Body of pancreas (tissue), 4 donors: ENCODE measurements at places on chromosomes 11 and 22.

DNA sequence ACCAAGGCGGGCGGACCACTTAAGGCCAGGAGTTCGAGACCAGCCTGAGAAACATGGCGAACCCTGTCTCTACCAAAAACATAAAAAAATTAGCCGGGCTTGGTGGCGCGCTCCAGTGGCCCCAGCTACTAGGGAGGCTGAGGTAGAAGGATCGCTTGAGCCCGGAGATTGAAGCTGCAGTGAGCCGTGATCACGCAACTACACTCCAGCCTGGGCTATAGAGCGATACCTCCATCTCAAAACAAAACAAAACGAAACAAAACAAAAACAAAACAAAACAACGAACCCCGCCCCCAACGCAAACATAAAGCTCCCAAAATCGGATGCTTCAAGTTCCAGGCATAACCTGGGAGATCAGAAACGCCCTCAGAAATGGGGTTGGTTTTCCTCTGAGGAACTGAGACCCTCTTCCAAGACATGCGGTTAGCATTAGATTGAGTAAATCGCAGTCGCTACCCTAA lies 564 bp downstream of the LRRC51 start:
- no peak for DNase-seq

DNA sequence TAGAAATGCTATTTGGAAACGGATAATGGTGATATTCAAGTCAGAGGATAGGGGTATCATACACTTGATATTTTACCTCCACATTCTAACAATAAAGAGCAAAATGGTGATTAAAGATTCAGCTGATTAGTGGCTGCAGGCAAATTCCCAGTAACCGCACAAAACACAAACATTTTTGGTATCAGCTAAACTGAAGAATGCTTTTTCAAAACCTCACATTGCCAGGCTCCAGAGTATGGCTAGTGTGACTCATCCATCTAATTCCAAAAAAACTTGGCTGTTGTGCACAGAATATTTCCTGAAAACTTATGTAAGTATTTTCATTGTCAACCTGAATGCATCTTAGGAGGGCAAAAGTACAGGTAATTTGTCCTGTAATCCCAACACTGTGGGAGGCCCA lies 10.9 kb downstream of the SRPRA start:
- DNase-seq: no peak

DNA sequence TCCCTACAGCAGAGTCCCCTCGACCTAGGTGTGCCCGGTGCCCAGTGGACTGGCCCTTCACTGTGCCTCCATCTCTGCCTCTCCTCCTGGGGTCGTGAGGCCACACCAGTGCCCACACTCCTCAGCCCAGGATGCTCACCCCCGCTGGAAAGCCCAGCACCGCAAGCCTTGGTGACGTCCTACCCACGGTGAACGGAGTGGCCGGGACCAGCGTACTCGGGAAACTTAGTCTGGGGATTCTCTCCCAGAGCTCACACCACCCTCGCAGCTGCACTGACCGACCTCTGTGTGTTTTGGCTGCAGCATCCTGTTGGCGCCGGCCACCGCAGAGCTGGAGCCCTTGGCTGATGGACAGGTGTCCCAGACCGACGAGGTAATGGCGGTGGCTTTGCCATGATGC lies 35.5 kb upstream of the KRTAP5-7 start:
- DNase-seq: no peak

DNA sequence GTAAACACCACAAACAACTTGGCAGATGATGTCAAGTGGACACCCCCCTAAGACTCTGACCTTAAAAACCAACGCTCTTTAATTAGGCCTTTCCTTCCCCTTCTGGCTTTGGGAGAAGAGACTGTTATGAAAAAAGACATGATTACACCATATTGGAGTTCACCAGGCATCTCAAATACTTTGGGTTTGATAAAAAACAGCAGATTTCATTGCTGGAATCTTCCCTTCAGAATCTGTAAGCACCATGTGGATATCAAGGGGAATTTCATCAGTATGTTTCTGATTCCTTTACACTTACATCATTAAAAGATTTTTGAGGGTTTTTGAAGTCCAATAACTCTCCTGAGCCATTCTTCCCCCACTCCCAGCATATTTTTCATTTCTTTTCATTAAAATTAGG lies 85.6 kb downstream of the KIRREL3 start:
- DNase-seq: no peak

GRCh38 chr11:27514558-27514957 lies 8.0 kb upstream of the LIN7C start:
- DNase-seq: no peak

DNA sequence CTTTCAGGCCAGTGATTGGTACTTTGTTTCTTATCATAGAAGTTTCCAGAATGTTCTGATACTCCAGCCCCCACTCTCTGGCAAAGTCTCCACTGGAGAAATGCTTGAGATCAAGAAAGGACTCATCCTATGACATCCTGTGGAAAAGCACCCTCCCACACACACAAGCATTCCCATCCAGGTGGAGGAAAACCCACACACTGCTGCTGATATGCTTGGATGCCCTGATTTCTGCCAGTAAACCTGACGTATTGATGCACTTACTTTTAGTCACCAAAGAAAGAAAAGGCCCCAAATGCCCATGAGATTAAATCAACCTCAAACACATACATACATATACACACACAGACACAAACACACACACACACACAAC lies 9.2 kb upstream of the SLC5A12 start:
- DNase-seq: no peak

GRCh38 chr11:123392431-123392830 lies 37.6 kb upstream of the GRAMD1B start:
- DNase-seq: no peak

GRCh38 chr11:114232400-114233059 lies 63.7 kb upstream of the NNMT start:
- no peak for DNase-seq

GRCh38 chr11:62925308-62925707 lies 4.1 kb upstream of the CHRM1 start:
- DNase-seq: no peak

GRCh38 chr11:55503449-55503848 lies 50.8 kb upstream of the OR4C15 start:
- DNase-seq: no peak

DNA sequence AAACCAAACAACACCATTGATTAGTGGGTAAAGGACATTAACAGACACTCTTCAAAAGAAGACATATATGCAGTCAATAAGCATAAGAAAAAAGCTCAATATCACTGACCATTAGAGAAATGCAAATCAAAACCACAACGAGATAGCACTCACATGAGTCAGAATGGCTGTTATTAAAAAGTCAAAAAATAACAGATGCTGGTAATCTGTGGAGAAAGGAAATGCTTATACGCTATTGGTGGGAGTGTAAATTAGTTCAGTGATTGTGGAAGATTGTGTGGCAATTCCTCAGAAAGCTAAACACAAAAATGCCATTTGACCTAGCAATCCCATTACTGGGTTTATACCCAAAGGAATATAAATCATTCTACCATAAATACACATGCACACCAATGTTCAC lies 182.6 kb downstream of the TRPC6 start:
- DNase-seq: no peak
